CD8-positive, alpha-beta T cell (primary cell): ENCODE measurements at places on chromosomes 1 and 21. TPM values are rescaled to one million over a fixed set of nuclear protein-coding genes. Genes with fewer than 3 reads are reported as not detected.

The BCL2L15 gene
- total RNA-seq = 0.89 TPM

The FCMR gene
- 119 TPM for total RNA-seq

The CD52 gene
- 289 TPM for total RNA-seq

The ARMH1 gene
- total RNA-seq = 128 TPM

The ZSWIM5 gene
- total RNA-seq = 1.8 TPM

The WNT2B gene
- total RNA-seq = 0.47 TPM

The KRTAP19-3 gene
- total RNA-seq = not detected

The AMY1C gene
- not detected for total RNA-seq

The DTL gene
- 1.0 TPM for total RNA-seq

The SMIM1 gene
- total RNA-seq = 1.6 TPM

The S100A3 gene
- total RNA-seq = not detected

The KLHL20 gene
- 27.9 TPM for total RNA-seq

The C4BPB gene
- 2.4 TPM for total RNA-seq

The TLCD4 gene
- 0.05 TPM for total RNA-seq

The SPRR2A gene
- total RNA-seq = not detected

The LCE1E gene
- total RNA-seq = not detected

The CGN gene
- total RNA-seq = 0.28 TPM

The HSD3B2 gene
- not detected for total RNA-seq

The SELE gene
- not detected for total RNA-seq

The OR10T2 gene
- total RNA-seq = not detected

The L1TD1 gene
- not detected for total RNA-seq

The CITED4 gene
- total RNA-seq = 31.4 TPM

The REN gene
- not detected for total RNA-seq

The GMEB1 gene
- total RNA-seq = 13.6 TPM

The ILDR2 gene
- 0.54 TPM for total RNA-seq

The NFASC gene
- total RNA-seq = not detected

The SLC35D1 gene
- 18.5 TPM for total RNA-seq

The BEST4 gene
- 1.5 TPM for total RNA-seq
